ENCODE measurements at places on chromosomes 12 and 14.

GRCh38 chr14:74218462-74218861, 20.8 kb upstream of the VSX2 start:
- DNase-seq = no peak

DNA sequence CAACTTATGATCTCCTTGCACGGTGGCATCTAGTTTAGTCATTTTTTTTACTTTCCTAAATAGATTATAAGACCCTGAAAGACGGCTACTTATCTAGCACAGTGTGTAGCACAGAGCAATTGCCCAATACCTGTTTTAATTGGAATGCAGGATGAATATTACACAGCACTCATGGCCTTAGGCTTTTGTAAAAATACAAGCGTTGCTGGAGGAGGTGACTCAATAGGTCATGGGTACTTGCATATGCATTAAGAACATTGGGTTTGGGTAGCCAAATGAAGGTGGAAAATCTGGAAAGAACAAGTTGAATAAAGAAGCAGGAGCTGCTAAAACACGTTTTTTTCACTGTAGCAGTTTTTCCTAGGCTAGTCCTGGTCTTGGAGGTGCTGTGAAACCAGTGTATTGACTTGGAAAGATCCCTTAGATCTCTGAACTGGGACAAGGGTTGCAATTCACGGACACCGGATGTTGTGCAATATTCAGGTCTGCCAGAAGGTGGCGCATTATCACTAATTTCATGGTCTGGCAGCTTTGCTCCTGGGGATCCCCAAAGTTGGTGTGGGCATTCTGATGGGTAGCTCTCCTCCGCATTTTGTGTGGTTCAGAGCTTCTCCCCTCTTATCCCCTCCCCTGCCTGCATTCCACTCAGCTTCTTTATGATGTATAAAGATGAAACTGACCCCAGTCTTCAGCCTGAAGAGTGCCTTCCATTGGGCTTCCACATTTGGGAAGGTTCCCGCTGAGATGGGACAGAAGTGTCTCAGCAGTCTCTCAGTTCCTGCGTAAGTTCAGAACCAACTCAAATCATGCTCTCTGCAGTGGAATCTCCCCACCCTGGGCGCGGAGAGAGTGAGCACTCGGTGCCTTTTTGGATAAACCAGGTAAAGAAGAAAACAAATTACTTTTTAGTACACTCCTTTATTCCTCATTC, 278.3 kb downstream of the NRXN3 start:
- peak; percentile 52 for DNase-seq

DNA sequence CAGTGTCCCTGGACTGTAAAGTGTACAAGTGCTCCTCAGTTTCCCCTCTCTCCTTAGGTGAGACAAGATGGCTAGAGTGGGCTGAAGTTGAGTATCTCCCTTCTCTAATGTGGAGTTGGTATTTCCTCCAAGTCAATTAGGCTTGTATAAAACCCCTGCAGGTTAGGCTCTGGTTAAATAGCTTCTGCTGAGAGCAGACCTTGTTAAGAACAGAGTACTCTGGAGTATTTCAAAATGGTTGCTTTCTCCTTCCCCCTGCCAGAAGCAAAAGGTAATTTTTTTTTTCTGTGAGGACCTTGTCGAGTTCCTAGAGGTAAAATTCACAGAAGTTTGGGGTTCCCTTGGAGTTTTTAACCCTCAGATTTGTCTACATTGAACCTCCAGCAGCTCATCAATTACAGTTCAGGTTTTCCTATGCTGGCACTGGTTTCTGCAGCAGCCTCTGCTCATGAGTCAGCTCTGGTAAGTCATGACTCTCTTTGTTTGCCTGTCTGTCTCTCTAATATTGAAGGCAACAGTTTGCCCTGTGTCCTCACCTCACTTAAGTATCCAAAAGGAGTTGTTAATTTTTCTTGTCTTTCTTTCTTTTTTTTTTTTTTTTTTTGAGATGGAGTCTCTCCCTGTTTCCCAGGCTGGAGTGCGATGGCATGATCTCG, 27.8 kb upstream of the GLIPR1 start:
- peak; percentile 34 for DNase-seq

GRCh38 chr14:101377069-101377468, 184.2 kb upstream of the DIO3 start:
- no peak for DNase-seq

GRCh38 chr14:31993521-31993951, 83.6 kb upstream of the ARHGAP5 start:
- DNase-seq = no peak

DNA sequence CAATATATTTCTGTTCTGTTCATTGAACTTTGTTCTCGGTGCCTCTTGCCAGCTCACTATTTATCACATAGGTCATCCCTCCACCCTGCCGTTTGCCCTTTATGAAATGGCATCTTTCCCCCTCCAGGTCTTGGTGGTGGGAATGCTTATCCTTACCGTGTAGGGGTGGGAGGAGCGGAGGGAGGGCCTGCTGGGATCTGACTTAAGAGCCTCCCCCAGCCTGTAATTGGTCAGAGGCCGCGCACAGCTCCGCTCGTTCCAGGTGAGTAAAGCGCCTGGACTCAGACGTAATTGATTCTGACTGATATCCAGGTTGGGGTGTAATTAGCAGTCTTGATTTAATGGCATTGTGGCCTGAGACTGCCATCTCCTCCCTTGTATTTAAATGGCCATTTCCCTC, 185.3 kb downstream of the TSPAN9 start:
- no peak for DNase-seq

DNA sequence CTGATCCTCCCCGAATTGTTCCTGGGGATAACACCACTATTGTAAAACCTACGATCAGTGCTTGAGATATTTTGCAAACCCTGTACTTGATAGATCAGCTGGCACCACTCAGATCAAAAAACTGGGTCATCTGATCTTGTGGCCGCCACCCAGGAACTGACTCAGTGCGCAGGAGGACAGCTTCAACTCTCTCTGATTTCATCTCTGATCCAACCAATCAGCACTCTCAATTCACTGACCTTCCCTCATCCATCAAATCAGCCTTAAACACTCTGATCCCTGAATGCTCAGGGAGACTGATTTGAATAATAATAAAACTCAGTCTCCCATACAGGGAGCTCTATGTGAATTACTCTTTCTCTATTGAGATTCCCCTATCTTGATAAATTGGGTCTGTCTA, 4.2 kb upstream of the XPOT start:
- DNase-seq = peak; percentile 63

DNA sequence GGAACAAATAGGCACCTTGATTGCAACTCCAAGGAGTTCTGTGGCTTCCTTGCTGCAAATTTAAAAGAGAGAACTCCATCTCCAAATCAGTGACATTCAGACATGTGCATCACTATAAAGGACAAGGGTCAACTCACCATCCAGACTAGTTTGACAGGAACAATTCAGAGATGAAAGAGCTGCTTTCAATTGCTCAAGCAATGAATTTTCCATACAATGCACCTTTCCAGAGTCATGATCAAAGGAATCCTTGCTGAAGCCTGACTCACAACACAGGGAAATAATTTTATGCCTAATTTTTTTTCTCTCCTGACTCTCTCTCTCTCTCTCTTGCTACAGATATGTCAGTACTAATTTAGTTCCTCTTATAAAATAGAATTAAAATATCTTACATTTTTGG, 380.5 kb upstream of the GARIN6 start:
- no peak for DNase-seq

- DNase-seq = peak; percentile 99
These were observed 39.9 kb downstream of the LTBP2 start for GRCh38 chr14:74571901-74572725.

DNA sequence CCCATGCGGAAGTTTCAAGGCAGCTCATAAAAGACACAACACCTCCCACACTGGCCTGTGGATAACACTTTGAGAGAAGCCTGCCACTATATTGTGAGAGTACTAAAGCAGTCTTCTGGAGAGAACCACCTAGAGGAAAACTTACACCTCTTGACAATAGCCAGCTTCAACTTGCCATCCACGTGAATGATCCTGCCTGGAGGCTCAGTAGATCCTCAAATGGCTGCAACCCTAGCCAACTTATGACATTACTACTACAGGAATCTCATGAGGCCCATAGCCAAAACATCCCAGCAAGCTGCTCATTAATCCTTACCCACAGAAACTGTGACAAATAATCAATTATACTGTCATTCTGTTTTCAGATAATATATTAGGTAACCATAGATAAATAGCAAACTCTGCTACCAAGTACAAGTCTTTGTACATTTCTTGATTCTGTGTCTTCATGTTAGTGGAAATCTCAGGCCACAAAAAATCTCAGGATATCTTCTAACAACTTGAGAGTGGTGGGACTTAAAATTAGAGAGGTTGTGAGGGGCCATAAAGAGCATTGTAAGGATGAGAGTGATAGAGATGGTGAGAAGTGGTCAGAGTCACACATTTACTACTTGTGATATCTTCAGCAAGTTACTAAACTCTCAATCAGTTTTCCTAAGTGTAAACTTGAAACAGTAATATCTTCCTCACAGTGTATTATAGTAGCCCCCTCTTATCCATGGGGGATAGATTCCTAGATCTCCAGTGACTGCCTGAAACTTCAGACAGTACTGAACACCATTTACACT, 368.0 kb downstream of the C12orf50 start:
- peak; percentile 14 for DNase-seq

DNA sequence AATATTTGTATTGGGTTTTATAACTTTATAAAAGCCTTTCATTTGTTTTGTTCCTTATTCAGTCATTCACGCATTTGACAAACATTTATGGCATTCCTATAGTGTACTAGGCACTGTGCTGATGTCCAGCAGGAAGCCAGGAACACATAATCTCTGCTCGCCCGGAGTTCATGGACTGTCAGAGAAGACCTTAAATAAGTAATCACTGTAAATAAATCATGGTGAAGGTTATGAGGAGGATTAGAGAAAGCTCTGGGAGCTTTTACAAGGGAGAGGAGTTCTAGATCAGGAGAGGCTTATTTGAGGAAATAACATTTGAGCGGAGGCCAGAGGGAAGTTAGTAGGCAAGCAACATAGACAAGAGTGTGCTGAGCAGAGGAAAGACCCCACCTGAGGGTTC, 1.4 kb upstream of the RDH11 start:
- DNase-seq = no peak

DNA sequence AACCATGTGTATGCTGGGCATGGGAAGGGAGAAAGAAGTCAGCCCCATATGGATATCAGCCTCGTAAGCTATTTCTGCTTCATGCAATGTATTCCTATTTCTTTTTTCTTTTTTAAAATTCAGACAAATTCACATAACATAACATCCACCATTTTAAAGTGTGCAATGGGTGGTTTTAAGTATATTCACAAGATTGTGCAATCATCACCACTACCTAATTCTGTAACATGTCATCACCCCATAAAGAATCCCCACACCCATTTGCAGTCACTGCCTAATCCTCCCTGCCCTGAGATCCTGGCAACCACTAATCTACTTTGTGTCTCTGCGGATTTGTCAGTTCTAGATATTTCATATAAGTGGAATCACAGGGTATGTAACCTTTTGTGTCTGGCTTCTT, 9.5 kb downstream of the POMT2 start:
- DNase-seq = no peak

DNA sequence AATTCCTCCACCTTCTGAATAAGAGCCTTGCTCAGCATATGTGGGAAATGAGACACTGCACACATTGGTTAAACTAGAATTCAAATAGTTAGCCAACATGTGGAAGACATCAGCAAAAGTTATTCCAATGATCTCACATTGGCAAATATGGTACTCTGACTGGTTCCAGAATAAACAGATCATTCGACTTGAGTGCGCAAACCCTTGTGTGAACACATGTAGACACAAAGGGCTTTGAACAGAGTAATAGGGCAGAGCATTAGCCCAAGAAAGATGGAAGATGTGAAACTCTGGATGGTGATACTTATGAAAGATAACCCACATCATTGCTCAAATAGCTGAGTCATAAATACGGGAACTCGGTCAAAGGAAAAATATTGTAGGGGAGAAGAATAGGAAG, 1133.4 kb upstream of the SEL1L start:
- DNase-seq = no peak

DNA sequence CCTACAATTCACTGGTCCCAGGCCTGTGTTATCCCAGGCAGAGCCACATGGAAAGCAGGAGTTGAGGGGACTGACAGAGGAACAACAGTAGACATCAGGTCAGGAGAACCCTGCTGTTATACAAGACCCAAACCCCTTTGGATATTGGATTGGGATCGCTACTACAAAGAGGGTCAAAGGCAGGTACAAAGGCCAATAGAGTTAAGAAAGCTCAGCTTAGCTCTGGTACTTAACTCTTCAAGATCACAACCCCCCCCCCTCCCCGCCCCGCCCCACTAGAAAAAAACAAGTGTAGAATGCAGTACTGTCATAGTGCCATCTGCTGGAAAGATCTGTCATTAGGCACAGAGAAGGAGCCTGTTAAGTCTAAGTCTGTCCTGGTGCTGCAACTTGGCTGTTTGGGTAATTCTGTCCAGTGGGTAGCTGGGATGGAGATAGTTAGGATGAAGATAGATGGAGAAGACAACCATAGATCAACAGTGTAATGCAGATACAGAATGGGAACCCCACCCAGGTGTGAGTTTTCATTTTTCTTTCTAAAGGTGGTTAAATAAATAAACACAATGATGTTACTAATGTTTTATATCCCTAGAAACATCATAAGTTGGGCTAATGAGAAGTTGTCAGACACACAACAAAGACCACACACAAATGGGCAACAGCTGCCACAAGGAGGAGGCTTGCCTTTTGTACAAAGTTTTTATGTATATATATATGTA, 17.2 kb downstream of the REM2 start:
- DNase-seq = peak; percentile 76

DNA sequence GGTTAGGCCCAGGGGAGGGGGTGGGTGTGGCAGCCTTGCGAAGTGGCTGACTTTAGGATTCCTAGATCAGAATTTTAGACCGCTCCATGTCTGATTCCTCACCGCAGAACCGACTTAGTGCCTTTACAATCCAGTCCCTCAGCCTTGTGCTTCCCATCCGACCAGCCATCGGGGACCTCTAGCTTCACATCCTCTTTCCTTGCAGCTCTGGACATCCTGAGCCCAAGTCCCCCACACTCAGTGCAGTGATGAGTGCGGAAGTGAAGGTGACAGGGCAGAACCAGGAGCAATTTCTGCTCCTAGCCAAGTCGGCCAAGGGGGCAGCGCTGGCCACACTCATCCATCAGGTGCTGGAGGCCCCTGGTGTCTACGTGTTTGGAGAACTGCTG, 557 bp downstream of the COPS7A start:
- no peak for DNase-seq

GRCh38 chr14:24071836-24072430, 571 bp downstream of the CPNE6 start:
- DNase-seq = no peak

DNA sequence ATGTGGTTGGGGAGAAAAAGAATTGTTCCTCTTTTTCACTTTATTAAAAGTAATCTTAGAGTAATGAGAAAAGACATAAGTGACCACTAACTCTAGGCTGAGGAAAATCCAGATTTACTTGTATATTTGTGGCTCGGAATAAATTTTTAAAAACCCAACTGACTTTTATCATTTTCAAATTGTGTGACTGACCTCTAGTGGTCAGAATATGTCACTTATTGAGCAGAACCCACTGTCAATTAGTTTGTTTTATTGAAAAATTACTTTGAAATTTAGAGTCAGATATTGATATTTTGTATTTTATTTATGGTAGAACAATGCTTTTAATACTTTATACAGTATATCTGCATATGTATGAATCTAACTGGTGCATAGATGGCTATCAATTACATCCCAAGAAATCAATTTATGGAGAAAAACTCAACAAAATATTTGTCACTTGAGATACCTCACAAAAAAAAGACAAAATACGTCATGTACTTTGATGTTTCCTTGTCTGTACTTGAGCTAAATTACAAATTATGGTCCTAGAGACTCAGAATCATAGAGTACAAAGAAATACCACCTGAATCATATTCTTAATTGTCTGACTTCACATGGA, 229.4 kb downstream of the CNTN1 start:
- DNase-seq = peak; percentile 2
